ENCODE measurements at places on chromosomes 1 and 21.

DNA sequence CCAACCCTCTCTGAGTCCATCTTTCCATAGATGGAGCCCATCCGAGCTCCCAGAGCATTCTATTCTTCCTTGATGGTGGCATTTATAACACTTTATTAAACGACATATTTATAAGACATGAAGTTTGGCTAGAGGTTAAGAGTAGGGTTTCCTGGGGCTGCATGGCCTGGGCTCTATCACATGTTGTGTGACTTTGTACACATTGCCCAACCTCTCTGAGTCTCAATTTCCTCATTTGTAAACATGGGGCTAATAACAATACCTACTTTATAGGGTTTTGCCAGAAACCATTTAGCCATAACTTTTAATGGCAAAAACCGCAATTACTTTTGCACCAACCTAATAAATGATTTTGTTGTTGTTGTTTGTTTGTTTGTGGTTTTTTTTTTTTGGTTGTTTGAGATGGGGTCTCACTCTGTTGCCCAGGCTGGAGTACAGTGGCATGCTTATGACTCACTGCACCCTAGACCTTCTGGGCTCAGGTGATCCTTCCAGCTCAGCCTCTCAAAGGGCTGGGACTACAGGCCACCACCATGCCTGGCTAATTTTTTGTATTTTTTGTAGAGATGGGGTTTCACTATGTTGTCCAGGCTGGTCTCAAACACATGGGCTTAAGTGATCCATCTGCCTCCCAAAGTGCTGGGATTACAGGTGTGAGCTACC is 13.9 kb upstream of the ASAP3 start:
- no peak for DNase-seq

DNA sequence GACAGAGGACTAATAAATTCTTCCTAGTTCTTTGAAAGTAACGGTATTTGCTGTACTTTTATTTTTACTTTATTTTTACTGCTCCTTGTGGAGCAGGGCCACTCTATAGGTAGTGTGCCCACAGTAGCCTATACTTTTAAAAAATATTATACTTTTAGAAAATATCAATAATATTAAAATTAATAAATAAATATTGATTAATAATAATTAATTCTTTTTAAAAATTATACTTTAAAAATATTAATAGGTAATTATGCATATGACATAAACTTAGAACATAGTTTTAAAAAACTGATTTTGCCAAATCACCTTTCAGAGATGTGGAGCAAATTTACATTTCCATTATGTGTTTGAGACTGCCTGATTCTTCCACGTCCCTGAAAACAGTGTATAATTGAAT is 30.8 kb downstream of the ZBED6 start:
- no peak for DNase-seq

DNA sequence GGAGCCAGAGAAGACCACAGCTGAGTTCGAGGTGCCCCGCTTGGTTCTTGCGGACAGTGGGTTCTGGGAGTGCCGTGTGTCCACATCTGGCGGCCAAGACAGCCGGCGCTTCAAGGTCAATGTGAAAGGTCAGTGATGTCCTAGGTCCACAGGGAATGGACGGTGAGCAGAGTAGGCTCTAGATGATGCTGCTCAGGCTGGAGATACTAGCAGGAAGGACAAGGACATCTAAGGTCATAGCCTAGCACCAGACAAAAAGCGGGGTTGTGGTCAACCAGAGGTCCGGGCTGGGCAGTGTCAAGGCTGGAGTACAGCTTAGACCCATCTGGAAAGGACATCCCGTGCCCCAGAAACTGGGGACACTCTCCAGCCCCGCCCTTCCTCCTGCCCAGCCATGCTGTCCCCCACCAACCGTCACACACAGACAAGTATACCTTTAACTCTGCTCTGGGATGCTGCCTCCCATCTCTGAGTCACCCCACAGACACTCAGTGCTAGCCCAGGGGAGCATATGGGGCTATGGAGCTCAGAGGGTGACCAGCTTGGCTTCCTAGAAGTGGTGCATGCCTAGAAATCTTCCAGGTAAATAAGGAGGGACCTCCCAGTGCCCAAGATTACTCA is 8.7 kb downstream of the TIE1 start:
- no peak for DNase-seq

DNA sequence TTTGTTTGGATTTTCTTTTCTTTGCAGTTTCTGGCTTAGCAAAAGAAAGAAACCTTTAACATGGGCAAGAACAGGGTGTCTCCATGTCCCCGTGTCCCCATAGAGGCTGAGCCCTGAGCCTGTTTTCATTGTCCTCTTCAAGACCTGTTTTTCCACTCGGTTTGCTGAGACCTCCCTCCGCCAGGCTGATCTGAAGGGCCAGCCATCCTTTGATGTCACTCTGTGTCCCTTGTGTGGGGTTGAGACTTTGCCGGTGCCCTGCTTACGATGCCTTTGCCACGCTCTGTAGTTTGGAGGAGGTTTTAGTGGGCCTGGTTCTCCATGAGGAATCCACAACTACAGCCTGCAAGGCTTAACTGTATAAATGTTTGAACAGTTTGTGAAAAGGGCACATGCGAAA is 23.8 kb downstream of the IFNGR2 start:
- no peak for DNase-seq

GRCh38 chr1:230771773-230772354 is 24.7 kb downstream of the CAPN9 start:
- DNase-seq: no peak

GRCh38 chr1:66777831-66778230 is 23.2 kb downstream of the INSL5 start:
- DNase-seq: peak; percentile 81

- DNase-seq: no peak
Observed at GRCh38 chr1:117116090-117116783, 5.3 kb downstream of the TRIM45 start.

DNA sequence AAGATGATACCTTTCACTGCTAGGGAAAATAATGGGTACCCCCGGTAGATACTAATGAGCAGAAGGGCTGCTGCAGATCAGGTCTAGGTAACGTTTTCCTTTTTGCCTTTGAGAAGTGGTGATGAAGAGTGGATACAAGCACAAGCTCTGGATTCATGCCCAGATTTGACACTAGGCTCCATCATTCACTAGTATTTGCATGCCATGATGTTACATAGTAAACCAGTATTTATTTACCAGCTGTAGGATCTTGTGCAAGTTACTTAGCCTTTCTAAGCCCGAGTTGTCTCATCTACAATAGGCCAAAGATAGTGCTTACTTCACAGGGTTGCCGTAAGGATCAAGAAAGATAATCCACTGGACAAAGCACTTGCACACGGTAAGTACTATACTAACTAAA is 14.2 kb downstream of the PTPN14 start:
- no peak for DNase-seq

DNA sequence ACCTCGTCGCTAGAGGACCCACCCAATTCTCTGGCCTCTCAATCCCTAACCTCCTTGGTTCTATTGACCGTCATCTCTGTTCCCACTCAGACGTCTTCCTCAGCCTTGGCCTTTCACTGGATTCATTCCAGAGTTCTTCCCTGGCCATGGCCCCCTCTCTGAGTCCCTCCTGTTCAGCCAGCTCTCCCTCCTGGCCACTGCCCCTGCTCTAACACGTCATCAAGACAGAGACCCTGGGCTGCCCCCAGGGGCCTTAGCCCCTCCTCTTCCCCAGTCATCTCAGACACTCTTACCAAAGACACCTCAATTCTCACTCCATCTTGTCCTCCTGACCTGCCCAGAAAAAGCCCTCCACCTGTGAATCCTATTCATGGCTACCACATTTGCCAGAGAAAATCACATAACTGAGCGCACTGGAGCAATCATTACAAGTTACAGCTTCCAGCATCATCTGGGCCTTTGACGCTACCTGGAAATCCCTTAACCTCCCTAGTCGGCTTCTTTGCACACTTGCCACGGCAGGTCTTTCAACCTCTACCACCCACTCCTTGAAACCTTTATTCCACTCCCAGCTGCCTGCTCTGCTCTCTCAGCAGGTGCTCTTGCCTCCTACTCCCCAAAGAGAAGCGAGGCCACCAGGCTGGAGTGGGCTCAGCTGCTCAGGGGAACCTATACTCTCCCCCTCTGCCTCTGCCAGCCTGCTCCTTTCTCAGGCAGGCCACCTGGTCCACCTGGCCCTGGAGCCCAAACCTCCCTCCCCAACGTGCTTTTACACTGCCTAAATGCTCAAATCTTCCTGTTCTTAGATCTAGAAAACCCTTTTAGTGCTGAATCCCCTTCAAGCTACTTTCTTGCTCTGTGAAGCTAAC is 14.0 kb downstream of the DCST2 start:
- DNase-seq: peak; percentile 89

- no peak for DNase-seq
Observed at GRCh38 chr1:237386362-237387143, 344.6 kb downstream of the RYR2 start.

- no peak for DNase-seq
Observed at GRCh38 chr1:55153031-55153430, 62.1 kb downstream of the USP24 start.

DNA sequence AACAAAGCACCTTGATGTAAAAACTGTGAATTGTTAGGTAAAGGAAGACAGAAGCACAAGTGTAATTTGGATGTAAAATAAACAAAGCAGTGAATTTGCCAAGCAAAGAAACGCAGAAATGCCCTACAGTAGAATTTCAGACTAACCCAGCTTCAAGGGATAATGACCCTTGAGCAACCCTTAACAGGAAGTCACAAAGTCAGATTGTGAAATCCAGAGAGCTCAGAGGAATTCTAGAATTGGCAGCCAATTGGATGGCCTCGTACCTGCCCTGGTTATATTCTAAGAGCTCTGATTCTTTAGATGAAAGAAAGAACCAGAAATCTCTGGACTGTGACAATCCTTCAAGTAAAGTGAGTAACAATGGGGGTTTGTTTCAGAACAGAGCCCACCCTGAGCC is 152.7 kb upstream of the CHRM3 start:
- no peak for DNase-seq

GRCh38 chr1:71919811-71920509 is 362.4 kb downstream of the NEGR1 start:
- DNase-seq: no peak

- no peak for DNase-seq
Observed at GRCh38 chr21:33339918-33340317, 15.1 kb downstream of the IFNAR1 start.

GRCh38 chr1:67571901-67572593 is 113.0 kb upstream of the GADD45A start:
- DNase-seq: no peak

DNA sequence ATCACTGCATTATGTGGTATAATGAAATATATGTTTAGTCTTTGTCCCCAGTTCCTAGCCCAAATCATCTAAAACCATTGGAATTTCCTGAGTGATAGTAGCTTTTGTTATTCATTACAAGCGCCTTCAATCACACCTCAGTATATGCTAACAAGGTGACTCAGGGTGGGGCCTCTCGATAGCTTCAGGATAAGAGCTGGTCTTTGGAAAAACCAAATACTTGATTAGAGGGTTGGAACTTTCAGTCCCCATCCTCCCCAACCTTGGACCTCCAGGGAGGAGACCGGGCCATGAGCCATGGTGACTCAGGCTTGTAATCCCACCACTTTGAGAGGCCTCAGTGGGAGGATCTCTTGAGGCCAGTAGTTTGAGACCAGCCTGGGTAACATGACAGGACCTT is 5.1 kb upstream of the BRDT start:
- no peak for DNase-seq

DNA sequence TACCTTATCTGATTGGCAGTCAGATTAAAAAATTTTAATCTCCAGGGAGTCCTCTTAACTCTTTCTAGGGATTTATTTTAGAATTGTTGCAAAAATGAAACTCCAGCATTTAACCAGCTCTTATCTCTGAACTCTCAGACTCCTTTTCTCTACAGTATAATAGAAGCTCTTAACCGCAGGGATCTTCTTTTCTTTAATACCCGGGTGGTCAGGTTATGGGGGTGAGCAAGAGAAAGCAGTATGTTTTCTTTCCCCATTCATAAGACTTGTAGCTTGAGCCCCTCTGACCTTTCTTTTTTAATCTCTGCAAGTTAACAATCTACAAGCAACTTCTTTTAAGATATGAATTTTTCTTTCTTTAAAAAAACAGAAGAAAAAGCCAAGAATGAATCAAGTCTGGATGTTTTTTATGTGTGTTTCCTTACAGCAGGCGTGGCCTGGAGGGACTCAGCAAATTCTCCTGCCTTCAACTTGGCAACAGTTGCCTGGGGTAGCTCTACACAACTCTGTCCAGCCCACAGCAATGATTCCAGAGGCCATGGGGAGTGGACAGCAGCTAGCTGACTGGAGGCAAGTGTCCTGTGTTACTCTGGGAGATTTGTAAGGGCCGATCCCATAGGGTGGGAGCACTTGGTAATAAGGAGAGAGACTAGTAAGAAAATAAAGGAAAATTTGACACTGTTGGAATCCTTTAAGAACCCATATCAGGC is 13.4 kb upstream of the OLFML3 start:
- DNase-seq: no peak

GRCh38 chr1:37006132-37006868 is 28.0 kb downstream of the GRIK3 start:
- no peak for DNase-seq

DNA sequence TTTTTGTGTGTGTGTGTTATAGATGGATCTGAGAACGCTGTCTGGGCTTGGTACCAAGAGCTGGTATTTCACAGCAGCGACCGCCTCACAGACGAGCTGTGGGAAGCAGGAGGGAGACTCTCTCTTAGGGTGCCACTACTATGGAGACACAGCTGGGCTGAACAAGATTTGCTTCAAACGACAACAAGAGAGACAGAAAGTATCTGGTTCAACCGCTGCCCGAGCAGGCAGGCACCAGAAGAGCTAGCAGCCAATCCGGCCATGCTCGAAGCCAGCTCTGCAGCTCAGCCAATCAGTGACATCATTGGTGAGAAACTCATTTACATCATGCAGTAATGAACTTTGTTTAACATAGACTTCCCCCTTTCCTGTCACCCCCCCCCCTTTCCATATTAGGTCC is 341.3 kb downstream of the USP25 start:
- no peak for DNase-seq

DNA sequence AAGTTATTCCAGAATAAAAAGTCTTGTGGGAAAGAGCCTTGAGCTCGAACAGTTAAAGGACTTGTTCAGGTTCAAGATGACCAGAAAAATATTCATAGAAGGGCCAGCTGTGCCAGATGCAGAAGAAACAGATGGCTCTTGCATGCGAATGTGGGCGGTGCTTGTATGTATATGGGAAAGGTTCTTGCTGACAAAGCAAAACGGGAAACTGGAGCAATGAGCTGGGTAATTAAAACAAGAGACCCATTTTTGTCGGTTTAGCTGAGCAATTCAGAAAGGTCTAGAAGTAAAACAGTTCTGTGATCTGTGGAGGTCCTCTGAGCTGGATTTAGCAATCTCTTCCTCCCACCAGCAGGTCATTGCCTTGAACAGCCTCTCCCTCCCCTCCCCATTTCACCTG is 107.2 kb upstream of the MARK1 start:
- peak; percentile 85 for DNase-seq
